CD4-positive, alpha-beta T cell treated with Interleukin-2 at 100 ng/mL for 4 hours (primary cell): ENCODE measurements at places on chromosomes 1 and 21.

DNA sequence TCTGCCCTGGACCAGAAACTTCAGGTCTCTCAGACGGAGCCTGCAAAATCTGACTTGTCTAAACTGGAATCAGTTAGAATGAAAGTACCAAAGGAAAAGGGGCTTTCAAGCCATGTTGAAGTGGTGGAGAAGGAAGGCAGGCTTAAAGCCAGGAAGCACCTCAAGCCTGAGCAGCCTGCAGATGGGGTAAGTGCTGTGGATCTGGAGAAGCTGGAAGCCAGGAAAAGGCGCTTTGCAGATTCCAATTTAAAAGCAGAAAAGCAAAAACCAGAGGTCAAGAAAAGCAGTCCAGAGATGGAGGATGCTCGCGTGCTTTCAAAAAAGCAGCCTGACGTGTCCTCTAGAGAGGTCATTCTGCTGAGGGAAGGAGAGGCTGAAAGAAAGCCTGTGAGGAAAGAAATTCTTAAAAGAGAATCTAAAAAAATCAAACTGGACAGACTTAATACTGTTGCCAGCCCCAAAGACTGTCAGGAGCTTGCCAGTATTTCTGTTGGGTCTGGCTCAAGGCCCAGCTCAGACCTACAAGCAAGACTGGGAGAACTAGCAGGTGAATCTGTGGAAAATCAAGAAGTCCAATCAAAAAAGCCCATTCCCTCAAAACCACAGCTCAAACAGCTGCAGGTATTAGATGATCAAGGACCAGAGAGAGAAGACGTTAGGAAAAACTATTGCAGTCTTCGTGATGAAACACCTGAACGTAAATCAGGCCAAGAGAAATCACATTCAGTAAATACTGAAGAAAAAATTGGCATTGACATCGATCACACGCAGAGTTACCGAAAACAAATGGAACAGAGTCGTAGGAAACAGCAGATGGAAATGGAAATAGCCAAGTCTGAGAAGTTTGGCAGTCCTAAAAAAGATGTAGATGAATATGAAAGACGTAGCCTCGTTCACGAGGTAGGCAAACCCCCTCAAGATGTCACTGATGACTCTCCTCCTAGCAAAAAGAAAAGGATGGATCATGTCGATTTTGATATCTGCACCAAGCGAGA, 46.6 kb downstream of the ZBTB17 start:
- no peak for DNase-seq

DNA sequence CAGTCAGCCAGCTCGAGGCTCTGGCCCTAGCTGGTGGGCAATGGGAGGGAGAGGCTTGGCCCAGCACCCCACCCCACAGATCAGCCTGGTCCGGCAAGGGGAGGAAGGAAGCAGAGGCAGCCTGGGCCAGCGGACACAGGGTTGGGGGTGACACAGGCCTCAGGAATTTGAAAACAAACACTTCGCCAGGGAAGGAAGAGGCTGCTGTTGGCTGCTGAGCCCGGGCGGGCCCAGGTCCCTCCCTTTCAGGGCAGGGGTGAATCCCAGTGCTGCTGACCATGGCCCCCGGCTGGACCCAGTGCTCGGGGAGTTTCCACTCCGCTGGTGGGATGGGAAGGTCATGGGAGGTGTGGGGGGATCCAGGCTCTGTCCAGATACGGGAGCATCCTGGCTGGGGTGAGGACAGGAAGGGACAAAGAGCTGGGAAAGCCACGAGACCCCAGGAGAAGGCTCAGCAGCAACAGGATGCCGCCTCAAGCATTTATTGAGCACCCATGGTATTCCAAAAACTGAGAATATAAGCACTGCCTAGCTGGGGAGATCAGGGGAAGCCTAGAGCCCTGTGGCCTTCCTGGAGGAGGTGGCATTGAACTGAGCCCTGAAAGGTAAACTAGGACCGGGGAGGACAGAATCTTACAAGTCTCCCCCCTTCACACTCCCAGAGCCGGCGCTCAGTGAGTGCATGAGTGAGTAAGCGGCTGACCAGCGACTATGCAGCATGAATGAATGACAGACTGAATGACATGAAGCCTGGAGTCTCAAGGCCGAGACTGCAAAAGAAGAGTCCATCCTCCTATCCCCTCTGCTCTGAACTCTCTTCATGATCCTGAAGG, 26.2 kb upstream of the EPHA2 start:
- no peak for DNase-seq

DNA sequence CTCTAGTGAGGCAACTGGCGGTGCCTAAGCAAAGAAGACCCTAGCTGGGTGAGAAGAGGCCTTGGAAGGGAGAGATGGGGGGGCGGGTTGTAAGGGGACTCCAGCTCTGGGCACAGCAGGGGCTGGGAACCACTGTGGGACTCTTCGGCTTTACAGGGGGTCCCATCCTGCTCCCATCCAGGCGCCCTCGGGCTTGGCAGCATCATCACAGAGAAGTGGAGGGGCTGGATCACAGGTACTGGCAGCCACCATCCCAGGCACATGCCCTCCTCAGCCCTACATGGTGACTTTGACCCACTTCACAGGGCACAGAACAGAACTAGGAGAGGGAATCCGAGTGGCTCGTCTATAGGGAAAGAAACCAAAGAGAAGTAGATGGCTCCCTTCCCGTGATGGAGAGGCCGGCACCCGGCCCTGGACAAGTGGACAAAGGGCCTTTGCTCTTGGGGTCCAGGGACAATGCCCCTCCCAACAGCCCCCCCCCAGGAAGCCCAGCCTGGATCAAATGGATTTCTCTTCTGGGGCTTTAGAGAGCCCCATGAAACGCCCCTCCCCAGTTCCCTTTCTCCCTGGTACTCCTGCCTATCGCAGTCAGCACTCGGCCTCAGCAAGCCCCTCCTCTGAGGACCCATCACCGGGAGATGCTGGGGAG, 54.0 kb upstream of the ECE1 start:
- no peak for DNase-seq

GRCh38 chr1:119318466-119319309, 49.9 kb upstream of the HAO2 start:
- DNase-seq, result no peak

GRCh38 chr1:201013031-201013485, 10.5 kb downstream of the KIF21B start:
- DNase-seq, result peak; percentile 56
